Right atrium auricular region (tissue), 2 donors: ENCODE measurements at places on chromosomes 12 and 14.

DNA sequence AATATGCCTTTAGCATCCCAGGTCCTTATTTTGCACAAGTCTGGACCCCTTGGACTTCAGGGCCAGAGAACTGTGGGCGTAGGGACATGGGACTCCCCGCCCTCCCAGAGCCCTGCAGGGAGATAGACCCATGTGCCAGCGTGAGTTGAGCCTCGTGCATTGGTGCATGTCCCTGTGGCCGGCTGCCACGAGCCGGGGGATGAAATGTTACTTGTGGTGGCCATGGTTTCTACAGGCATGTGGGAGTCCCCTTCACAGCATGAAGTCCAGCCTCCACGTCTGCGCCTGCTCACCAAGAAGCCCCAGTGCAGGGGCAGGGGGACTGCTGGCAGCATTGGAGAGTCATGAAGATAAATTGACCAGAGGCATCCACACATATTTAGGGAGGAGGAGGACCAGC lies 470.0 kb downstream of the BCL11B start:
- DNase-seq, result no peak

GRCh38 chr12:98439981-98440581 lies 75.3 kb upstream of the TMPO start:
- DNase-seq, result peak; percentile 94

DNA sequence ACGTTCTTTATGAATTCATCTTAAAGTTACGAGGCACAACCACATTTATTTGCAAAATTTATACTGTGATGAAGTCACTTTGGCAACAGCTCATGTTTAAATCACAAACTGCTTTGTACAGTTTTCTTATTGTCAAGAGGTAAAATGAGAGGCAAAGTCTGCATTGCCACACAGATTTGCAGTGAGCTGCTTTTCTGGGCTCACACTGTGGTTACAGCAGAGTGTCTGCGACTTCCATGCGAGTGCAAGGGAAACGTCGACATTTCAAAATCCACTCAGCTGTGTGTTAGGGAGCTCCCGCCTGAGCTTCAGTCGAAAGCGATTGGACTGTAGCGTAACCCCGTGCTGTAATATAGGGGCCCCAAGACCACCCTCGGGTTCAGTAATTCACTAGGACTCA lies 13.0 kb downstream of the MTA1 start:
- no peak for DNase-seq

GRCh38 chr14:23865502-23865901 lies 88.1 kb upstream of the DHRS4 start:
- no peak for DNase-seq

- no peak for DNase-seq
Measured at GRCh38 chr12:84638811-84639368, 273.7 kb downstream of the SLC6A15 start.

DNA sequence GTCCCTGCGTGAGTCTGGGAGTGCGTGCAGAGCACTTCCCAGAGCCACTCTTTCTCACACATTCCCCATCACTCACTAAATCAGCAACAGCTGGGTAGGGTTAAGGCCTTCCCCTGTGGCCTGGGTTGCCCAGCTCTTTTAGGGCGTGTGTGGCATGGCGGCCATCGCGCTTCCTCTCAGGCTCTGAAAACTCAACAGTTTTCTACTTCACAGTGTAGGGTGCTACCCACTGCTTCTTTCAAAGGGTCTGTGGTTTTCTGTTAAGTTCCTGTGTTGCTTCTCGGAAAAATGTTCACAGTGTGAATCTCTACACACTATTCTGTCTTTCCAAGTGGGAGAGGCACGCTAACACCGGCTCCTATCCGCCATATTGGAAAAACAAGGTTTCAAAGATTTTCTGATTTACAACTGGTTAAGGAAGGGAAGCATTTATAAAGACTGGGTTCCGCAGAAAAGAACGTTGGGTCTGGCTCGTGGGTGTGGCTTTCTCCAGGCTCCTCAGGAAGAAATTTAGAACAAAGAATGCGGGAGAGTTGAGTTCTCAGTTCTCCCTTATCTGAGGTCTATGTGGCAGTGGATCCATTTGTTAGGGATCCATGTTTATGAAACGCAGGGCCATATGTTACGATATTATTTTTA lies 34.9 kb upstream of the AEBP2 start:
- DNase-seq, result no peak

DNA sequence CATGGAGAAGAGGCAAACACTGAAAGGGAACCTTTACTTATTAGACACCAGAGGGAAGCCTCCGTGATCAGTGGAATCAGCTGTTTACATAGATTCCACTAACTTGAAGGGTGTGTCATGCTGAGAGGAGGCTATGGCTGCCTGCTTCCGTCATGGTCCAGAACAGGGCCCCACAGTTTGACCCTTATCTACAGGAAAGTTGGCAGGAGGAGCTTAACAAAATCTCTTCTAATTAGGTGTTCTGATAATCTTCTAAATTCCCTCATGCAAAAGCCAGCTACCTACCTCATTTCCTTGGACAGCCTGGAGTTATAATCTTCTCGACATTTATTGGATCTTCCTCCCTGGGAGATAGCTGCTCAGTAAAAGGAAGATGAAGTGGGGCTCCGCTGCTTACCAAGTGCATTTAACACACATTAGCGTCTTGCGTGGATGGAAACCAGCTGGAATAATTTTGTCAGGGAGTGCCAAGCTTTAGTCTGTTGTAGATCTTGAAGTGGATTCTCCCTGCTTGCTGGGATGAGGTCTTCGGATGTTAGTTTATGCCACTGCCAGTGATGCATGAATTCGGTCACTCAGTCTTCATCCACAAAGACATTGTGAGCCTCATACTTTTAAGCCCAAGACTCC lies 171.0 kb downstream of the PAH start:
- no peak for DNase-seq

DNA sequence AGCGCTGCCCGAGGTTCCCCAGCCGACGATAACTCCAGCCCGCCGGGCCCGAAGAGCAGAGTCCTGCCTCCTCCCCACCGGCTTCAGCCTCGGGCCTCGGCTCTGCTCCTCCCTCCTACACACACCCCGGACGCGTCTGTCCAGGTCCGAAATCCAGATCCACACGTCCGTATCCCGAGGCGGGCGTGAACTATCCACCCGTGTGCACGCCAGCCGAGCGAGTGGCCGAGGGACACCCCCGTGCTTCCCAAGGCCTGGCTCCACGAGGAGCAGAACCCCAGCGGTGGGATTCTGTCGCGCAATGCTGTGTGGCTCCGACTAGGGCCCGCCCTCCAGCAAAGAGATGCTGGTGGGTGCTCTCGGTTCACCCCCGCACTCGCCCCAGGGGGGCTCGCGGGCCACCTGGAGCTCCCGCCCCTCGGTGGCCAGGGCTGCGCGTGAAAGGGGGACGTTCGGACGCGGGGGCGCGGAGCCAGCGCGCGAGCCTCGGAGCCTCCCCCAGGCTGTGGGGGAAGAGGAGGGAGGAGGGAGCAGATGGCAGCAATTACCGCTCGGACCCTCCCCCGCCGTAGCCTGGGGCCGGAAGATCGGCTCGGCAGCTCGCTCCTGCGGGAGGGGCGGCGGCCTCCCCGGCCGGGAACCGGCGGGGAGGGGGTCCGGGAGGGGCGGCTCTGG lies 18.9 kb upstream of the ANKRD33 start:
- DNase-seq, result no peak

DNA sequence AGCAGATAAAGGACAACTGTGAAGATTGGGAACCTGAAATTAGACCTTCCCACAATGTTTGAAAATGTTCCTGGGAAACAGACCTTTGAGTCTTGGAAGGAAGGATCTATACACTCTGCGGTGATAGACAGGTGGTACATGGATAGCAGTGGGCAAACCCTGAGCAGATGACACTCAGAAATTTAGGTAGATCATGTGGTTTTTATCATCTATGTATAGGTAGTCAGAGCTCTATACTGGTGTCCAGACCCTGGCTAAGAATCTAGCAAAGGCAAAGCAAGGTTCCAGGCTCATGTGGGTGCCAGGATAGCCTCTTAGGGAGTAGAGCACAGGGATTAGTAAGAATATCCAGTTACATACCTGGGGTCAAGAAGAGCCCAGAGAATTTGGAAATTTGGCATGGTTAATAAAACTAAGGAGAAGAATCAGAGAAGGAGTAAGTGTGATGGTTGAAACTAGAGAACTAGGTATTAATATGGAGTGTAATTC lies 331.2 kb upstream of the FBXO33 start:
- DNase-seq, result no peak

GRCh38 chr12:95114766-95115405 lies 41.5 kb upstream of the NR2C1 start:
- no peak for DNase-seq

DNA sequence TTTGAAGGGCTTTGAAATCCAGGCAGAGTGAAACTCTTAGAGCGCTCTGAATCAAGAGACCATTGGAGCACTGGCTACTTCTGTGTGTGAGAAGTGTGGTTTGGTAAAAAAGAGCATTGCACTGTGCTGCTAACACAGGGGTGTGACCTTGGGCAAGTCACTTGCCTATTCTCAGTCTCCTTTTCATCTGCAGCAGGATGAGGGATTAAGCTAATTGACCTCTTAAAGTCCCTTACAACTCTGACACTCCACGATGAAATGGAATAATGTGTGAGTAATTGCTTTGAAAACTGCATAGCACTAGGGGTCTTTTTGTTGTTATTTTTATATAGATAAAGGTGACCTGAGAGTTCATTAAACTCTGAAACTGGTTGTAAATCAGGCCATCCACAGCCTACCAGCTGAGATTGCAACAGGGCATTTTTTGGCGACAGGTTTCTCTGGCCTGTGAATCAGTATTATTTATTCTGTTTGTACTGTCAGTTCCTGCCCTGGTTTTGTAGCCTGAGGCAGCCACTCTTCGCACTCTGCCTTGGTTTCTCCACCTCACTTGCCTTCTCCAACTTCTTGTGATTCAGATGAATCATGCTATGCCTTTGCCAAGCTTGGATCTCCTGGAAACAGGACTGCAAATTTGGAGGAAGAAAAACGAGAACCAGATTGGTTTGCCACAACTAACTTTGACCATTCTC lies 159.9 kb upstream of the PARP11 start:
- DNase-seq, result no peak

GRCh38 chr14:54836231-54836630 lies 66.4 kb downstream of the GCH1 start:
- no peak for DNase-seq

DNA sequence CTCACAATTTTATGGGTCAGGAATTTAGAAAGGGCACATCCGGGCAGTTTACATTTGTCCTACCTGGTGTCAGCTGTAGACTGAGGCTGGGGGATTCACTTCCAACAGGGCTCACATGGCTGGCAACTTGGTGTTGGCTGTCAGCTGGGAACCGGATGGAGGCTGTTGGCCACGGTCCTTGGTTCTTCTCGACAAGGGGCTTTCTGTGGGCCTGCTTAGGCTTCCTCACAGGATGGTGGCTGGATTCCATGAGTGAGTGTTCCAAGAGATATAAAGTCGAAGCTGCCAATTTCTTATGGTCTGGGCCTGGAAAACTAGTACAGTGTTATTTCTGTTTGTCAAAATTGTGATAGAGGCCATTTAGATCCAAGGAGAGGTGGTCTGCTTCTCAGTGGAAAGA lies 127.9 kb downstream of the PTCSC3 start:
- DNase-seq, result no peak

- no peak for DNase-seq
Measured at GRCh38 chr12:106648736-106649135, 65.9 kb downstream of the RFX4 start.
